ENCODE measurements at places on chromosomes 2 and 18.
A peak's percentile ranks its signal among the peaks of the same experiment; 100 is the strongest.

- DNase-seq, result peak; percentile 14
Observed at GRCh38 chr2:159713631-159714246, 1.4 kb downstream of the MARCHF7 start.

GRCh38 chr2:101805152-101806088 lies 107.9 kb downstream of the MAP4K4 start:
- peak; percentile 57 for DNase-seq

GRCh38 chr2:207504513-207505170 lies 25.1 kb upstream of the CREB1 start:
- DNase-seq, result peak; percentile 33

DNA sequence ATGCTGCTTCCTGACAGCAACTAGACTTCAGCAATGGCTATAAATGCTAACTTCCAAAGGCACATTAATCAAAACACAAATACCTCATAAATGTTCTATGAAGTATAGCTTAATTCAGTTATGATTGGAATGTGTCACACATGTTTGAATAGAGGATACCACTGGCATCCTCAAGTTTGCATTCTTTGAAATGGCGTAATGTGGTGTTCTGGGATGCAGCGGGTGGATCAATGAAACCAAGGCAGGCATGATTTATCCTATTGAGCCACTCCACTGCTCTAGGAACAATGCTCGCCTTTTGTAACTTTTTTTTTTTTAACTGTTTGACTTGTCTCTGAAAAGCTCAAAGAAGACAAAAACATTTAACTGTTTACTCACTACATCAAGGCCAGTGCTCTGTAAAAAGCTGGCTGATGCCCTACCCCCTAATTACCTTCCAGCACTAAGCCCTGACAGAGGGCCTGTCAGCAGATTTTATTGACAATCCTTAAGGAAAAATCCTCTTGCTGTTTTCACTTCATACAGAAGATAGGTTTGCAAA lies 278.8 kb upstream of the SESTD1 start:
- DNase-seq, result no peak

DNA sequence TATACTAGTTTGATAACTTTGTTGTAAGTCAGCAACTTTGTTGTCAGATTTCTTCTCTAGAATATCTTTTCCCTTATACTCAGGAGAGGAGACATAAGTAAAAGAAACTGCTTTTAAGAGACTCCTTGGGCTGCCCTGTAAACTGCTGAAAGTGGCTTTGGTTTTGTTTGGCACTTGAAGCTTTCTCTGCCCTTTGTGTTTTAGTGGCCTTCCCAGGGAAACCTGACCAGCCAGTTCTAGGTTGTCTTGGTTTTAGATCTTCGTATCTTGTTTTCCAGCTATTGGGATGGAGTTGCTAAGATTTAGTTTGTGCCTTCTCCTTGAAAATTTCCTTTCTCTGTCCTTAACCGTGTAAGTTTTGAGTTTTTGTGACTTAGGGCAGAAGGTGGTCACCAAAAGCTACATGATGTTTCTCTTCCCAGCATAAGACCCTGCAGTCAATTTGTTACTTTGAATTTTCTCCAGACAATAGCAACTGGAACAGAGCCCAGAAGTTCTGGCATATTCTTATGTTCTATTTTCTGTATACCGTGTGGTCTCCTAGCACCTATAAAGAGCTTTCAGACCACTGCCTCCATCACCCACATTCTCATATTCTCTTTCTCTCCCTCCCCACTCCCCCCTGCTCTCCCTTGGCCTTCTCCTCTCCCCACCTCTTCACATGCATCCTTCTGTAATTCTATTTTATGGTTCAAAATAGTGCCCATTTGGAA lies 81.1 kb downstream of the BOLA3 start:
- DNase-seq, result no peak

DNA sequence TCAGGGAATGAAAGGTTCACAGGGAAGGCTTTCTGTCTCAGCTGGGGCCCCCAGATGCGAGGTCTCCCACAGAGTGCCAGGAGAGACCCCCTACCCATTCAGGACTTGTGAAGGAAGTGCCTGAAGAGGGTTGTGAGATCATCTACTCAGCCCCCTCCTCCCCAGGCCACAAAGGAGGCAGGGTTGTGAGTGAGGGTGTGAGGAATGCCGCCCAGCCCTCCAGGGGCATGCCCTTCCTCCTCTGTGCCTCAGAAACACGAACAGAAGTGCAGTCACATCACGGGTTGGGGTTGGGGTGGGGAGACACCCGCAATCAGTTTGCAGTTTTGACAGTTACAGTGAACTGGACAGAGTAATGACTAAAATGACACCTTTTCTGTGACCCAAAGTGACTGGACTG lies 5.0 kb downstream of the MAL start:
- peak; percentile 61 for DNase-seq

GRCh38 chr18:46542545-46542944 lies 114.5 kb downstream of the LOXHD1 start:
- DNase-seq, result peak; percentile 53

DNA sequence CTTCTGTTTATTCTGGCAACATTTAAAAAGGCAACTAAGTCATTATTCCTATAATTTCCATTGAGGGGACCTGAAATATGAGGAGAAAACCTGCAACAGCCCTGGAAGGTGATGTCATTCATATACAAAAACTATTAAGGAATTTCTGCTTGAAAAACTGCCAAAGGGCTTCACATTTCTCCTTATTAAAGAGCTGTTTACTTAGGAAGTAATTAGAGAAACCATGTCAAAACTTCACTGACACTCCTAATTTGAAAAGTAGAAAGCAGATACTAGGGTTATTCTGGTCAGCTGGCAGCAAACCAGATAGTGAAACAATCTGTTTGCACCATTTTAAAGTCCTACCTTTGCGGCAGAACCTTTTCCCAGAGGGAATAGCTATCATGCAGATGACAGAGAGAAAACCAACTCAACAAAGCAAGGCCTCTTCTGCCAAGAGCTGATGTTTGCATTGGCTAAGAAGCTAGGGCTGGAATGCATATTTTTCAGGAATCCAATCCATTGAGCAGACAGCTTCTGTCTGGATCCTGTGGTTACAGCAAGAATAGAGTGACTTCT lies 592.2 kb upstream of the SYT4 start:
- DNase-seq, result no peak

DNA sequence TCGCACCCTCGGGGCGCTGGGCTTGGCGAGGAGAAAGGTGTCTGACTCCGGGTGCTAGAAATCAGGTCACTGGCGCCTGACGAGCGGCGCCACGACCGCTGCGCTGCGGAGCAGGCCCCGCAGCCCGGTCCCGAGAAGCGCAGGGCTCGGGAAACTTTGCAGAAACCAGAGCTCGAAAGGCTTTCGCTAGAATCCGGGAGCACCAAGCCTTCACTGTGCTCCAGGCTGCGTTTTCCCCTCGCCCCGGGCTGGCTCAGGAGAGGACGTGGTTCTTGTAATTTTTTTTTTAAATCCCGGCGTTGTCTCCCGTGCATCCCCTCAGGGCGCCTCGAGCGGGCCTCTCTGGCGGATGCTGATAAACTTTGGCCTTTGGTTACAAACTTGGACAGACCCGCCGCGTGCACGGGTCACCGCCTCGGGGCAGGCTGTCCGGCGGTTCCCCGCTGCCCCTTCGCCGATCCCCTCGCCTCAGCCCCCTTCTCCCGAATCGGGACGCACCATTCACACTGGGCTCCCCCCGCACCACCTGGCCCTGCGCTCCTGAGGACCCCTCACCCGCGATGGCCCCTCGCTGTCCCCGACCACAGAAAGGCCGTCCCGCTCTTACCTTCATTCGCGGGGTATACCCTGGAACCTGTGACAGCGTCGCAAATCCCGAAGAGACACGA lies 419 bp downstream of the EPHA4 start:
- DNase-seq, result peak; percentile 60

DNA sequence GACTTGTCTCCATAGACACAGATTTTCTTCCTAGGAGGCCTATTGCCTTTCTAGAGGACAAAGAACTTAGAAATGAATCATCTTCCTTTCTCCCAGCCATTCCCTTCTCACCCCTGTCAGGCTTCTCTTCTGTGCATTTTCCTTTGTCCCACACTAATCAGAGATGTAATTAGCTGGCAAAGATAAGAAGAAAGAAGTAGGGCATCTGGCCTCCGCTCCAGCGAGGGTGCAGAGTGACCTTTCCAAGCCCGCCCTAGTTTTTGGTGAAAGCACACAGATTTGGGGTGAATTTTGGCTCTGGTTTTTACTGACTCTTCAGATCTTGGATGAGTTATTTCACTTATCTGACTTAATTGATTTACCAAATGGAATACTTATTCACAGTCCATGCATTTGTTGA lies 626.5 kb downstream of the ZEB2 start:
- DNase-seq, result peak; percentile 56

GRCh38 chr2:241974851-241975592 lies 105.5 kb downstream of the RTP5 start:
- DNase-seq, result no peak

- no peak for DNase-seq
Observed at GRCh38 chr18:73164430-73164829, 296.6 kb upstream of the NETO1 start.

GRCh38 chr2:14647714-14648113 lies 15.2 kb downstream of the LRATD1 start:
- no peak for DNase-seq

GRCh38 chr2:27888790-27889189 lies 1.4 kb downstream of the RBKS start:
- DNase-seq, result no peak

DNA sequence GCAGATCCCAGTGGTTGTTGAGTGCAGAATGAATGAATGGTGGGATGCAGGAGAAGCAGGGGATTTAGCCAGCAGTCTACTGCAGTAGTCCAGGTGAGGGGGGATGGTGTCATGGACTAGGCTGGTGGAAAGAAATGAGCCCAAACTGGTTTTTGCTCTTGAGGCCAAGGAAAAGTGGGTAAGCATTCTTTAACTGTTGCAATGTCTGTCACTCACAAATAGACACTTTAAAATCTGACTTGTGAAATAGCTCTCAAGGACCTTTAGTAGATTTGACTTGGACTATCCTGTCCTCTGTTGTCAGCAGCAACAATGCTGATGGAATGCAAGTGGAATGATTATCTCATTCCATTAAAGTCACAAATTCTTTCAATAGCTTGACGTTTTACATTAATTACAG lies 37.5 kb upstream of the STK17B start:
- DNase-seq, result peak; percentile 37

DNA sequence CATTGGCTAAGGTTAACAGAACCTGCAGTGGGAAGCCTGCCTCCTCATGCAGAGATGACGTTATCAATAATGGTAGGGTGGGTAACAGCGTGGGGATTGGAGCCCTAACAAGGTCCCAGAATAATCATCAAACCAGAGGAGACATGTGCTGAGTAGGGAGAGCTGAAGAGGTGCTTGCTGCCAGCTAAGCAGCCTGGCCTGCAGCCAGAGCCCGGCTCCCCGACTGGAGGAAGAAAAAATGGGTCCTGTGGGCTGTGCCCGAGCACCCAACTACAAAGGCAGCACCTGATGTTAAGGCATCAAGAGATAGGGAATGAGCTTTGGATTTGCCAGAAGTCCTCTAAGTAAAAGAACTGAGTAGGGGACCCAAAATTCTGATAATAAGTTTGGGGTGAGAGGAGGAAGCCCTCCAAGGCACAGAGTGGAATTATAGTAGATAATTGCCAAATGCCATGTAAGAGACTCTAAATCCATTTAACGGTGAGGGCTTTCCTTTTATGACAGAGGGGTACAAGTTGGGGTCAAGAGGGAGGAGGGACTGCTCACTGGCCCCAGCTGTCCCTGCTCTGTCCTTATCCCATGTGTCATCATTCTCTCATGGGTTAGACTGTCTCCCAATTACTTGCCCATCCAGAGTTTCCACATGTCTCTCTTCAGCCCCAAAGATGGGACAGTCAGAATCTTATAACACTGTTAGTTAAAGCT lies 156.1 kb downstream of the ANTXR1 start:
- no peak for DNase-seq

- DNase-seq, result peak; percentile 25
Observed at GRCh38 chr2:170218931-170219330, 41.0 kb downstream of the MYO3B start.

GRCh38 chr18:36537289-36537688 lies 239.8 kb downstream of the FHOD3 start:
- no peak for DNase-seq

DNA sequence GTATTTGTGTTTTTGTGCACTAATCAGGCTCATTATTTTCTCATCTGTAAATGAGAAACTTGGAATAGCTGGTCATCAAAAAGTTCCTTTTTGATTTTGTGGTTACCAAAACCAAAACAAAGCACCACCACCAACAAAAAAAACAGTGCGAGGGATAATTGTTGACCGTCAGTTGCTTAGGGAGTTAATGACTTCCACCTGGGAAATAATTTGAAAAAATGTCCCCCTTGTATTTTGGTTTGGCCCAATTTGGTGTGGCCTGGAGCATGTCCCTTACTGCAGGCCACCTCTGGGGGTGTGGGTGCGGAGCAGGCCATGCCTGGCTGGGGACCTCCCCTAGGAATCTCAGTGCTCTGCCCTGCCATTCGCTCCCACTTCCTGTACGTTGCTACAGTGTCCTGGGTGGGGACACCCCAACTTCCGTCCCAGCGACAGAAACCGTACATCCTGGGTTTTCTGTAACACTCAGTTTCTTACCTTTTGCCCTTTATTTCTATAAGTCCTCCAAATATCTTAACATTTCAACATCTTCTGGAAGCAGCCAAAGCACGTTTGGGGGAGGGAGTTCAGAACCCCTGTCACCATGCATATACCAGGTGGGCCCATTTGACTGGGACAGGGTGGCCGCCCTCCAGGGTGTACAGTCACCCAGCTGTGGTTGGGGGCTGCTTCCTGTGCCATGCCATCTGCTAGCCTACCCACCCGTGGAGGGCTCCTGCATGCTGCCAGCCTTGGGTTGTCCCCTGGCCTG lies 31.3 kb downstream of the NCK2 start:
- DNase-seq, result no peak

- no peak for DNase-seq
Observed at GRCh38 chr18:47179520-47179919, 3.4 kb upstream of the IER3IP1 start.

DNA sequence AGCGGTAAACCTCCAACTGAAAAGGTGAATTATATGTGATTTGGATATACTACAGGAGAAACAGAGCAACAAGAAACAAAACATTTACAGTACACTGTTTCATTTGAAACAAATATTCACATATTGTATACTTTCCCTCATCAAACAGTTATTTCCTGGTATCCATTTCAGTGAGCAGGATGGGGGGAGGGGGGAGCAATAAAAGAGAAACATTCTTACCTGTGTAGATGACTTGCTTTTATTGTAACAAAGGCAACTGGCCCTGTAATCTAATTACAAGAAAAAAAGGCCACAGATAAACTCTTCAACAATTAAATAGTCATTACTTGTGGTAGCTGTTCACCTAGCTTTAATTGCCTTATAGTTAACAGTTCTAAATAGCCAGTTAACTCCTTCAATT lies 3.9 kb upstream of the PPP1CB start:
- no peak for DNase-seq

- no peak for DNase-seq
Observed at GRCh38 chr18:43574974-43575373, 297.7 kb upstream of the SYT4 start.
